ENCODE measurements at places on chromosomes 3 and 15. TPM values are rescaled to one million over a fixed set of nuclear protein-coding genes. Genes with fewer than 3 reads are reported as not detected.

Gene SLC28A1
- 0.17 TPM for total RNA-seq

Gene OCA2
- total RNA-seq, result not detected

Gene PRKCD
- 24.4 TPM for total RNA-seq

DNA sequence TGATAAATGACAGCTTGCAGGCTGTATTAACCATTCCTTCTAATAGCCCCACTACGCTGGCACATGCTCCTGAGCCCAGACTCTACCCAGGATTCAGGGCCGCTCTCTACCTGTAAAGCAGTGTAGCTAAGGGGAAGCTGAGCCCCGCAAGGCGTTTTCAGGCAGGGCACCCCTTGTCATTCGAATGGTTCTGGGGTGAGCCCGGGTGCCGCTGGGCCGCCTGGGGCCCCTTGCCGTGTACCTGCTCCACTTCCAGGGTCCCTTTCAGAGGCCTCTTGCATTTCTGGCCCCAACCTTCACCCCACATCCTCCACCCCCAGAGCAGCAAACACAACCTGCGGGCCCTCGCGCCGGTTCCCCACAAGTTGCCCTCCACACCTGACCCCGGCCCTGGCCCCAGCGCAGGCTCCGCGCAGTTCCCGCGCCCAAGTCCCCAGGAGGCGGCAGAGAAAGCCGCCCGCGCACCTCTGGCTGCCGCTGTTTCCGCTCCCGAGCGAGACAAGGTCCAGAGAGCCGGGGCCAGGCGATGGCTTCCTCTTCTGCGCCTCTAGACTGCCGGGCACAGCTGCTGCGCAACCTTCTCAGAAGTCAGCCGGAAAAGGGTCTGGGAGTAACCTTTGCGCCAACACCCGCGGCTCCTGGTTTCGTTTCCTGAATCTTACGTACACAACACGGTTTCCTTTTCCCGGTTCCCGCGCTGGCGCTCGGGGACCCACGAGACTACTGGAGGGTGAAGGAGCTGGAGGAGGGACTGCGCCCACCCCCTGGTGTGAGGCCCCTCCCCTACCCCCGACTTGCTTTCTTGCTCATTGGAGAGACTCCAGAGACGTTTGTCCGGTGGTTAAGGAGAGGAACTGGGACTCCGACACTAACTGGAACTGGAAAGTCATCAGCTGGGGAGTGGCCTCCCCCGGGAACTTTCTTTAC, at the start of gene PLSCR1:
PLSCR1 (minus strand) TSS at position 606 of the 927 bp plus-strand sequence. CDS start 8,055 bp downstream, outside the sequence.
- peak within 1 kb of the TSS; percentile 91 for H3K27ac ChIP-seq
- H3K4me1 ChIP-seq, result peaks cover 51% of the 10 kb centered on the region
- peak within 1 kb of the TSS; percentile 87 for H3K4me3 ChIP-seq

Gene ADAMTS17
- 3.5 TPM for total RNA-seq

- H3K4me1 ChIP-seq, result peaks cover 61% of the 10 kb centered on the region
- H3K27me3 ChIP-seq, result no peaks in the 10 kb centered on the region
- H3K4me3 ChIP-seq, result peak overlapping the region; percentile 97
- peak overlapping the region; percentile 37 for H3K27ac ChIP-seq
Measured at GRCh38 chr15:70094690-70095311, 2.9 kb downstream of the TLE3 start.
